IMR-90 (cell line): ENCODE measurements at places on chromosomes 3 and 15.

DNA sequence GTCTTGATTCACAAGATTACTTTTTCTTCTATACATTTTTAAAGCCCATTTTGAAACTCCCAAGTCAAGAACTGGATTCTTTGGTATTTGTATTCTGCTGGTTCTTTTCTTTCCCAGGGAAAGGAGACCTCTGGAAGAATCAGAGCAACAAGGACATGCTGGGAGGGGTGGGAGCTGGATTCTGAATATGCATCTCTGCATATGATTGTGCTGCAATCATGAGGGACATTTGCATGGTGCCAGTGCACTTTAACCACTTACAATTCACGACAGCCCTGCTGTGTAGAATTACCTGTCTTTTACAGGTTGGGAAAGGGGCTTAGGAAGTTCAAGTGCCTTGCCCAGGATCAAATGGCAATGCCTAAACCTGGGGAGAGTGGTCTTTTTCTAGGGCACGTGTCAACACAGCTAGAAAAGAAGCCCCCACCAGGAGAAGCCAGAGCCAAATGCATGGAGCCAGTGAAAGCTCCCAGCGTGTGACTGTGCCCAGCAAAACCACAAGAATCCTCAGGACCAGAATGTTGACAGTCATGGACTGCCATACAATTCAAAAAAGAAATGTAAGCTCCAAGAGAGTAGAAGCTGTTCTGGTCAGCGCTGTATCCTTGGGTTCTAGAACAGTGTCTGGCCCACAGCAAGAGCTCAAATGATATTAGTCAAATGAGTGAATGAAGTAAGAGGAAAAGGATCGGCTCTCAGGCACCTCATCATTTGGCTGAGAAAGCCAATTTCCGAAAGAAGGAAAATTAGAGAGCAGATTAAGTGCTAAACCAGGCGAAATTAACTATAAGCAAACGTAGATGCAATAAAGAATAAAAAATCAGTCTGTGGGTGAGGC lies 84.5 kb upstream of the MEF2A start:
- DNase-seq: no peak

GRCh38 chr3:89360156-89360555 lies 252.7 kb downstream of the EPHA3 start:
- DNase-seq: peak; percentile 20

DNA sequence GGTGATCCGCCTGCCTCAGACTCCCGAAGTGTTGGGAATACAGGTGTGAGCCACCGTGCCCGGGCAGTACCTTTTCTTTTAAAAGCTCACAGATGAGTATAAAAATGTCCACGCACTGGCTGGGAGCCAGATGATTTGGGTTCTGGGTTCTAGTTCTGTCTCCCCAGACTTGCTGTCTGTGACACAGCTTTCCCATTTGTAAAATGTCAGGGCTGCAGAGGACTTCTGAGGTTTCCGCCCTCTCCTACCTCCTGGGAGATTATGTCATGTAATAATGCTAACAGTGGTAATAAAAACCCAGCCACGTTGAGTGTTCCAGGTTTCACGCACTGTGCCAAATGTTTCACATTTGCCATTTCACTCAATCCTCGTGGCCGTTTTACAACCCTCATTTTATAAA lies 1.3 kb upstream of the PPP4R2 start:
- no peak for DNase-seq

DNA sequence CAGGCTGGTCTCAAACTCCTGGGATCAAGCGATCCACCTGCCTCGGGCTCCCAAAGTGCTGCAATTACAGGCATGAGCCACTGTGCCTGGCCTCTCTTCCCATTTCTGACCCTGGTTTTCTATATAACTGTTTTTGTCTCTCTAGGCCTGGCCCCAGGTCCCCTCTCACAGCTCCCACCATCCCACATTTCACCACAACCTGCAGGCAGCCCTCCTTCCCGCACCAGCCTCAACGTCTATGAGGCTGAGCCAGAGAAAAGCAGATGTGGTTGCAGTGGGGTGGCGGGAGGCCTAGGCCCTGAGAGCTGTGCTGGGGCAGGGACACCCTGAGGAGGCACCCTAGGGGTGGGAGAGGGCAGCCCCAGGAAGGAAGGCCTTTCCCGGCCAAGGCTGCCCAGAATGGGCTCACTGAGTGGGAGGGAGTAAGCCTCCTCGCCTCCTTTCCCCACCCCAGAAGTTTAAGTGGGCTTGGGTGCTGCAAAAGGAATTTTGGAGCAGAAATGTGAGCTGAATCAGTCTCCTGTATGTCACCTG lies 99.7 kb downstream of the LSM3 start:
- DNase-seq: no peak

DNA sequence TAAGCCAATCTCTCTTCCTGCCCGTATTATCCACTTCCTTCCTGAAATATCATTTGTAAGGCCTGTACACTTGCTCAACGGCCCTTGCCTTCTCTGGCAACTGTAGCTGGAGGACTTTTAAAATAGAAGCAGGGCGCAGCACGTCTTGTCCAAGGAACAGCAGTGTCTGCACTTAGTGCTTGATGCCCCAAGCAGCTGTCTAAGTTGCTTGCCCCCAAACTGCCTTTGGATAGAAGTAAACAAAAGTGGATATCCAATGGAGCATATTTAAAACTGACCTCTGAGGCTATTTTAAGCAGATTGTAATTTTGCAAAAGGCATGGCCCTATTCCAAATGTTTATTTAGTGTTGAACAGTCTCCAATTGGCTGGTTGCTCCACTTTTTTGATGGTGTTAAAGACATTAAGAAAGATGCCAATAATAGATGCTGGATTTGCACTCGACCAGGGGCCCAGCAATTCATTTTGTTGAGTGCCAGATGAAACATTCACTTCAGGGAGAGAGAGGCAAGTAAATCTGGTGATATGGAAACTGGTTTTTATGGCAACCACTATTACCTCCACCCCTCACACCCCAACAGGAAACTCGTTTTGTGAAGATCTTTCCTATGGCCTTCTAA lies 526.8 kb upstream of the TBL1XR1 start:
- no peak for DNase-seq

DNA sequence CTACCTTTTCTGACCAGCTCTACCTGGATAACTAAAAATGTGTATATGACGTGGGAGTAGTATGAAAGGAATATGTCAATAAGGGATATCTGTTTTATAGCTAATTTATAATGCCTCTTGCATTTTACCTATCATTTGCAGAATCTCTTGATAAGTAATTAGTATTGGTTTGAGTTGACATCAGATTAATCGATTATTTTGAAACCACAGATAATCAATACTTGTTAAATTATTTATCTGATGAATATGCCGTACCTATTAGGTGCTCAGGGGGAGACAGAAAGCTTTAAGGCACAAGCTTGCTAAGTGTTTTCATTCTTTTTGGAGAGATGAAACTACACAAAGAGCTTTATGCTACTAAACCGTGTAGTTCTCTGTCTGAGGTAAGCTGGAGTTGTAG lies 24.3 kb downstream of the NR1D2 start:
- DNase-seq: no peak

GRCh38 chr3:12449889-12450682 lies 34.2 kb upstream of the TSEN2 start:
- DNase-seq: no peak

GRCh38 chr3:30645077-30645476 lies 38.7 kb downstream of the TGFBR2 start:
- no peak for DNase-seq

DNA sequence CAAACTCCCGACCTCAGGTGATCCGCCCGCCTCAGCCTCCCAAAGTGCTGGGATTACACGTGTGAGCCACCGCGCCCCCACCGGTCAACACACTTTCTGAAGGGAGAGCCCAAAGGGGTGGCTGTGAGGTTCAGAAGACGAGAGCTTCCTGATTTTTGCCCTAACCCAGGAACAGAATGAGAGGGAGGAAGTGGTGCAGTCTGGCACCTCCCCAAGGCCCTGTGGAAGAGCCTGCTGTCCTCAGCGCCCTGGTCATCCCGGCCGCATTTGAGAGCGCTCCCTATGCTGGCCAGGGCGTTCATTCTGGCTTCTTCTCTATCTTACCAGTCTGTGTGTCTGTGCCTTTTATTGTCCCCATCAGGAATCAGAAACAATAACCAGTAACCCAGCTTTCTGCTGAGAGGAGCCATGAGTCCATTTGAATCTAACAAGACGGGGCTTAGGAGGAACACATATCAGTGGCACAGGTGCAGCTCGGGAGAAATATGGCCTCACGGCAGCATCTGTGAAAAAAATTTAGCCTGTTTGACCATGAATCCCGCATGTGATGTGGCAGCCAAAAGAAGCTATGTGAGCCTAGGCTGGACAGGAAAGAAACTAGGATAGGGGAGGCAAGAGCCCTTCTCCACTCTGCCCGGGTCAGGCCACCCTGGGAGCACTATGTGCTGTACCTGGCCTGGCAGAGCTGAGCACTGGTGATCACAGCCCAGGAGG lies 12.9 kb downstream of the BDH1 start:
- no peak for DNase-seq

- no peak for DNase-seq
These were observed 60.7 kb downstream of the TBC1D2B start for GRCh38 chr15:78016860-78017259.

- DNase-seq: no peak
These were observed 82.5 kb downstream of the STT3B start for GRCh38 chr3:31615071-31615875.

DNA sequence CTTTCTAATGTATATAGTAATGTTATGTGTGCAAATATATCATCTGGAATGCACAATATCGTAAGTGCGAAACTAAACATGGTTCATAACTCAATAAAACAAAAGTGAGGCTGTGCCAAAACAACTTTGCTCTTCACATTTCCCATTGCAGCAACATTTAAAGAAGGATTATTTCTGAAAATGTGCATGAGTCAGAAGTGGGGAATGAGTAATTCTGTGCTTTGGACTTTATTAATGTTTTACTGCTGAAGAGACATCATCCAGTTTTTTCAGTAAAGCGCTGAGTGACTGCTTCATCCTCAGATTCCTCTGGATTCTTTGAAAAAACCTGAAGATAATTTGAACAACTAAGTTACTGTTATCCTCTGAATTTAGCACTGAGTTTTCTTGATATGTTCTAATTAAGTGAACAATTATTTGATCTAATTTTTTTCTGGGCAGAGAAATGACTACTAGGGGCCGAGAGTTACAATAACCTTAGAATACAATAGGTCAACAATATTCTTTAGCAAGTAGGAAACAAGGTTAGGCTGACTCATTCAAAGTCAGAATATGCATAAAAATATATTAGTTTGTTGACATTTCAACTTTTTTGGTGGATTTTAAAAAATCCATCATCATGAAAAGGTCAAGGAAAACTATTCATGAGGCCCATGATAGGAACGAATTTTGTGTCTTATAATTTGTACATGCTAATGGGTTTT lies 20.0 kb upstream of the PLCL2 start:
- DNase-seq: peak; percentile 49

- DNase-seq: no peak
These were observed 305.0 kb downstream of the WDR72 start for GRCh38 chr15:53454535-53454842.

- DNase-seq: no peak
These were observed 53.3 kb upstream of the ETV5 start for GRCh38 chr3:186162221-186162620.
